ENCODE measurements at places on chromosomes 4 and X. TPM values are rescaled to one million over a fixed set of nuclear protein-coding genes. Genes with fewer than 3 reads are reported as not detected.

The FGF13 gene
- polyA plus RNA-seq = 30.8 TPM

The PASD1 gene
- not detected for polyA plus RNA-seq

The CFAP47 gene
- 0.46 TPM for polyA plus RNA-seq

The PCDH18 gene
- polyA plus RNA-seq = 186 TPM

The SLC25A31 gene
- polyA plus RNA-seq = not detected

The HMGN5 gene
- polyA plus RNA-seq = 67.6 TPM

The NSUN7 gene
- polyA plus RNA-seq = 10.5 TPM

The GPR50 gene
- not detected for polyA plus RNA-seq

The DRD5 gene
- 0.51 TPM for polyA plus RNA-seq

The CXorf49 gene
- polyA plus RNA-seq = not detected

The FGD1 gene
- 17.2 TPM for polyA plus RNA-seq
